ENCODE measurements at places on chromosomes 13 and 19.

GRCh38 chr19:3721131-3721886 is 13.1 kb downstream of the TJP3 start:
- DNase-seq: peak; percentile 86

- no peak for DNase-seq
Measured at GRCh38 chr19:932648-933552, 7.1 kb downstream of the ARID3A start.

GRCh38 chr13:33379608-33380007 is 94.1 kb upstream of the STARD13 start:
- no peak for DNase-seq

- no peak for DNase-seq
Measured at GRCh38 chr19:15161028-15161984, 39.5 kb downstream of the NOTCH3 start.

- no peak for DNase-seq
Measured at GRCh38 chr19:48364598-48365348, 606 bp downstream of the SYNGR4 start.

- no peak for DNase-seq
Measured at GRCh38 chr19:41426952-41427646, at the start of gene B3GNT8. Gene B3GNT8, minus strand, starts transcription at chr19:41427374. Its CDS starts 596 bp downstream, at chr19:41426778.

- DNase-seq: no peak
Measured at GRCh38 chr13:30884543-30884942, 21.5 kb upstream of the MEDAG start.

DNA sequence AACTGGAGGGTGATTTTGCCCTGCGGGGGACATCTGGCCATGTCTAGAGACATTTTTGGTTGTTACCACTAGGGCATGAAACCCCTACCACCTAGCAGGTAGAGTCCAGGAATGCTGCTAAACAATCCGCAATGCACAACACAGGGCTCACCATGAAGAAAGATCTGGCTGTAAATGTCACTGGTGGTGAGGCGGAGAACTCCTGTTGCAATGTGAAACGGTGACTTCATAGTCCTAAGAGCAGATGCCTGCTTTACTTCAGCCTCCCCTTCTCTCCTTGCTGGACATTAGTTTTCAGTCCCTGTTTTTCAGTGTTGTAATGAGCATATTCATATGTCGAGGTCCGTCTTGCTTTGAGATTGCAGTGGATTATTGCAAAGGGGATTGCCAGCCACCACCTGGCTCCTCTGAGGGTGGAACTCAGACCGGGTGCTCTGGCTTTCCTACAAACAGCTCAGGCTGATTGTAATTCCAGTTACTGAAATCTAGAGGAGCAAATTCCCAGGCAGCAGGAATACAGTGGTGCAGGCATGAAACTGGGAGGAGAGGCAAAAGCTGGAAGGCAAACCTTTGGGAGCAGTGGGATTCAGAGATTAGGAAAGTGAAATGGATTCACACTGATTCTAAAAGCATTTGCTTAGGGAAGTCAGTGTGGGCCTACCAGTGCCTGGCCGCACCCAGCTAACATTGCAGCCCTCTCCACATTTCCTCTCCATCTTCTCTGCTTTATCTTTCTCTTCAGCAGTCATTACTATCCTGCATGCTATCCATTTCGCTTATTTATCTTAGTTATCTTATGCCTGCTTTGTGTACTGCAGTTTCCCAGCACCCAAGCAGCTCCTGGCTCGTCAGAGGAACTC is 76.1 kb upstream of the PCDH8 start:
- DNase-seq: no peak

DNA sequence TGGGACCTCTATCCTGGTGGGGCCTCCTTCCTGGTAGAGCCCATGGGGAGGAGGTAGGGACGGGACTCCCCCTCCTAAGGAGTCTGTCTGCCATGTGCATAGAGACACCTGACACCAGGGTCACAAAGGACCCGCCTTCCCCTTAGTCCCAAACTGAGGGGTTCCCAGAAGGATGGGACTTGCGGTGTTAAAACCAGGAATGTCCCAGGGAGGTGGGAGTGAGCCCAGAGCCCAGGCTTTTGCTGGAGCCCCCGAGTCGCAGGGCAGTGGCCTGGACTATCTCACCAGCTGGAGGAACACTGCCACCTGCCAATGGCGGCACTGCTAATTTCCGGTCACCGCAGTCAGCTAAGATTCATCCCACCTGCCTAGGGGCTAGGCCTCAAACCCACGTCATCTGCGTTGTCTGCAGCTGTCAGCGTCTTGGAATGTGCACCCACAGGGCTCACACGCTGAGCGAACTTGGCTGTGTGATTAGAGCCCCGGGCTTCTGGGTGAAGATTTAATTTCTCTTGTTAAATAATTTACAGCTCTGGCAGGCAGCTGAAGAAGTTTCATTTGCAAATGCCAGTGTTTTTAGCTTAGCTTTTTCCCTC is 31.9 kb upstream of the ATP11A start:
- DNase-seq: no peak

DNA sequence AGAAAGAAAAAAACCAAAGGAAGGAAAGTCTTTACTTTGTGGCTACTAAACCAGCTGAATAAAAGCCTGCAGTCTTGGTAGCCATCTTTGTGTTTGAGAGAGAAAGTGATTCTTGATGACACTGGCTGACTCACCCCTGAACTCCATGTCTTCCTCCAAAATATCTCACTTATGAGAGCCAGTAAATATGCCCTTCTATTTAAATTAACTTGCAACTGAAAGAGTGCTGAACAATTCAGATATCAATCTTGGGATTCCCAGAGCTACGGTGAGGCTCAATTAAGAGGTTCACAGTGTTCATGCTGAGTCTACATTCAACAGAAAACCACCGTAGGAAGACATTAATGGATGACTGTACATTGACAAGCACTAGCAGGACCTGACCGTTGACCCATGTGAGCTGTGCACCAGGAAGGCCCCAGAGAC is 57.9 kb downstream of the KCTD12 start:
- no peak for DNase-seq

DNA sequence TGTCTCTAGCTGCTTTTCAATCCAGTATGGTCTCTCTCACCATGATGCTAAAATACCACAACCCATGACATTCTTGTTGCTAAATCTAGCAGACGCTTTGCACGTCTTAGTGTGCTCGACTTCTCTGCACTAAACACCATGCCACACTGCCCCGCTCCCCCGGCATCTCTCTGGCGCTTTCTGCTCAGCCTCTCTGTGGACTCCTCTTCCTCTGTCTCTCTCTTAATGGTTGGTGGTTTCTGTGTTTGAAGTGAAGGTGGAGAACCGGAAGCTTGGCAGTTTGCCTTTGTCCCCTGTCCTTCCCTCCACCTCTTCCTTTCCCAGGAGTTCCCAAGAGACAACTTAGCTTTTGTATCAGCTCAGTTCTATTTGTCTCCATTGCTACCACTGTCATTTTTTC is 8.8 kb downstream of the ERCC5 start:
- no peak for DNase-seq

DNA sequence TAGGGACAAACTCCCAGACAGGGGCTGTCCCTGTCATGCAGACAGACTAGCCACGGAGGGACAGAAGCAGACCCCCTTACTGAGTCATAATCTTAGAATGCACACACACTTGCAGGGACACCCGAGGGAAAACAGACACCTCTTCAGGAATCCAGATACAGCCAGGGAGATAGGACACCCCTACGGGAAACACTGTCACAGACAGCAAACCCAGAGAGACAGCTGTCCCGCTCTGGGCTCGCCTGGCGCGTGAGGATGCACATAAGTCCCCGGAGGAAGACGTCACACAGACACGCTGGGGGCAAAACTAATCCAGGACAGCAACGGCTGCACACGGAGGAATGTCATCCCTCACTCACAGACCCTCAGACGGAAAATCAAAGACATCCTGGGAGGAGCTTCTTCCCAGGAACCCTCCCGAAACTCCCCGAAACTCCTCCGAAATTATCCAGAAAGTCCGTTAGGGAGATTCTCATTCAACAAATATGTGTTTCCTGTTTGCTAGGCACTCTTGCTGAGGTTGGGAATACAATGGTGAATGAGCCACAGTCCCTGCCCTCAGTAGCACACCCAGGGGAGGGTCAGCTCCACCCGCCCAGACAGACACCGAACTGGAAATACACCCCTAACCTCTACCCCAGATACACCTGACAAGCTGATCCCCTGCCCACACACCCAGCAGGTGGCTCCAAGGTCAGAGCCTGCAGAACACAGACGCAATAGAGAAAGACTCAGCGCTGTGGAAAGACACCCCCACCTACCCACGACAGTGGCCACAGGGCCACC is 15.2 kb upstream of the TOMM40 start:
- DNase-seq: no peak
